ENCODE measurements at places on chromosomes 12 and 14.

GRCh38 chr12:50441763-50442162 is 41.1 kb downstream of the LARP4 start:
- DNase-seq, result peak; percentile 13

DNA sequence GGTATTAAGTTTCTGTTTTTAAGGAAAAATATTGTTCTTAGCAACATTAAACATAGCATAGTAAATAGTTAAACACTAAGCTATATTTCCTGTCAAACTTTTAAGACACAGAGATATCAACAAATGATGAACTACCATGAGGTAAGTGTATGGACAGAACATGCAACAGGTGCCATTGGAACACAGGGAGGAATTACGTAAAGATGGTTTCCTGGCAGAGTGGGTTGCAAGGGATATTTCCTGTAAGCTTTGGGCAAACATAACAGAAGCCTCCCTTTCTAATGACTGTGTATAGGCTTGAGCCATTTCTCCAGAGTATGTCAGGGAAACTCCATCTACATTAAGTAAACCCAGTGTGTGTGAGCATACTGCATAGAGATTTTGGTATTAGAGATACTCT is 31.7 kb upstream of the HELB start:
- no peak for DNase-seq

DNA sequence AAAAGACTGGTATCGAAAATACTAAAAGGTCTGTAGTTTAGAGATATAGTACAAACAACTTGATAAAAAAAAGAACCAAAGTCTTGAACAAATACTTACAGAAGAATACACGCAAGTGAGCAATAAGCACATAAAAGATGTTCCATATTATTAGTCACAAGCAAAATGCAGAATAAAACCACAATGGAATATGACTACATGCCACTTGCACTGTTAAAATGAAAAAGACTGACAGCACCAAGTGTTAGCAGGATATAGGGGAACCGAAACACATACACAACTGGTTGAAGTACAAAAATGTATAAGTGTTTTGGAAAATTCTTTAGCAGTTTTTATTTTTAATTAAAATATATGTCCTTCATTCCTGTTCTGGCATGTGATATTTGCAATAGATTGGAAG is 3.6 kb downstream of the CLEC2A start:
- no peak for DNase-seq

- no peak for DNase-seq
Observed at GRCh38 chr14:55518391-55518790, 61.6 kb upstream of the KTN1 start.

- DNase-seq, result no peak
Observed at GRCh38 chr12:53120685-53121525, 17.6 kb downstream of the SOAT2 start.

GRCh38 chr12:27619308-27619707 is 76.9 kb upstream of the REP15 start:
- DNase-seq, result no peak

DNA sequence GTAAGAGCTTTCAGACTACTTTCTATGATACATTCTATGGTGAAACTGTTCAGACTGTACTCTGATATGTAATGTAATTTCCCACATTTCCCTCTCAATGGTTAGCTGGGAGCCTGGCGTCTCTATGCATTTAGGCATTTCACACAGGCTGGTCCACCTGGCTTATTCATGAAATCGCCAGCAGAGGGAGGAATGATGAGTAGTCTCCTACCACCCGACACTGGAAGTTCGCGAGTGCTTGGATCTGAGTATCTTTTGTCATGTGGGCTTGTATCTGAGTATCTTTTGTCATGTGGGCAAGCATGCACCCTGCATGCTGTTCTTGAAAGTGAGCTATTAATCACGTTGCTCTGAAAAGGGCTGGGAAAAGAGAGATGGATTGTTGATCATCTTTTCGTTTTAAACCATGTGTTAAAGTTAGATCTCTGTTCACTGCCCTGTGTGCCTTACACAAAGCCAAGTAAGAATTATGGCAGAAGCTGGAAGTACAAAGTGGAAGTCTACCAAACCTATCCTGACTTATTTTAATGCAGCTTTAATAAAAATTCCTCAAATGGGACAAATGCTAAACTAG is 235.0 kb downstream of the ATP23 start:
- peak; percentile 9 for DNase-seq

GRCh38 chr12:121915841-121916321 is 2.5 kb upstream of the CFAP251 start:
- no peak for DNase-seq

DNA sequence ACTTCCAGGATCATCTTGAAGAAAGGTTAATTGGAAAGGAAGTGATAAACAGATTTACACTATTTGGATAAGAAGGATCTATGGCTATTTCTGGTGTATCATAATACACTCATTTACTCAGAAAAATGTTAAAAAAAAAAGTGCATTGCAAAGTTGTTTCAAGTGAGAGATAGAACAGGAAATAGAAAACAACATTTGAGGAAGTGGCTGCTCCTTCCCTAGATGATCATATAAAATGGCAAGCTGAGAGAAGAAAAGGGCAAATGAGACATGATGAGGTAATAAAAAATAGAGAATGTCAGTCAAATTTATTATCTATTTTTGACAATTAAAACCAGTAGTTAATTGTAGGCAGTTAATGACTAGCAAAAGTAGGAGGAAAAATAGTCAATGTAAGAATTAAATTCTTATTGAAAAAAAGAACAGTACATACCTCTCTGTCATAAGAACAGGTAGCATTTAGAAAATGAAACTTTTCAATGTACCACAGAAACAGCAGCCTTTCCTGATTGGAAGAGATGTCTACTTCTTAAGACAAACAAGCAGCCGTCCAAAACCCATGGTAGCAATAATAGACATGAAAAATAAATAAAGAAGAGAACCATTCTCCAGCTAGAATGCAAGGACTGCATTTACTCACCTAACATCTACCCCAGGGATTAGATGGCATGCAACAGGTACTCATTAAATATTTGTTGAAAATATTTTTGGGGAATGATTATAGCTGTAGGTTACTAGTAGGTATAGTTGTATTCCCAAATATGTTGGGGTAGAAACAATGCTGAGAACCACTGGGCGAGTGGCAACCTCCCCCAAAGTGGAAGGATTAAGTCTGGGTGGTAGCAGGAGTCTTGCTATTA is 63.9 kb upstream of the GRIP1 start:
- DNase-seq, result no peak

DNA sequence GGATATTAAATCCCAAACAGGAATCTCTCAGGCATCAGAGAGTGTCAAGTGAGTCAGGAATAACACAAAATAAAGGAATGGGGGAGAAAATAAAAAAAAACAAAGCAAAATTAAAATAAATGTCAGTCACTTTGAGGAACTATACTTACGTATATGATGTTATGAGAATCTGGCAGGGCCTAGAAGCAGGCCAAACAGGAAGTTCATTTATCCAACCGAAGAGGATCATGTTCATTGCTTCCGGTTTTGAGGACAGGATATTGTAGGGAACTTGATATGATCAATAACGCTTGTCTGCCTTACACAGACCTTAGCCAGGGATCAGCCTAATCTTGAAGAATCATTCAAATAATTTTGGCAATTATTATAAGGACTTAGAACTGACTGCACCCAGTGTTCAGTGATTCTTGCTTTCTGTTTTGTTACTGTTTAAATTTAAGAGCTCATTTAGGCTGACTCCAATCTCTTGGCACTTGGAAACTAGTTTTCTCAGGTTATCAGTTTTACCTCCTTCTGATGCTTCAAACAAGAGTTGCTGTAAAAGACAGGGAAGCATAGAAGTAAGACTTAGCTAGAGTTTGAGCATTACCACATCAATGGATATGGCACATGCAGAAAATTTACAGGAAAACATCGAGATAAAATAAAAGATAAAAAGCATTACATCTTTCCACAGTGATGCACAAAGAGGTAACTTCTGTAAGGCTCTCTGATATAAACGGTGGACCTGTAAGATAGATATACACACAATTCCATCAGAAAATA is 53.4 kb downstream of the ZFC3H1 start:
- no peak for DNase-seq

DNA sequence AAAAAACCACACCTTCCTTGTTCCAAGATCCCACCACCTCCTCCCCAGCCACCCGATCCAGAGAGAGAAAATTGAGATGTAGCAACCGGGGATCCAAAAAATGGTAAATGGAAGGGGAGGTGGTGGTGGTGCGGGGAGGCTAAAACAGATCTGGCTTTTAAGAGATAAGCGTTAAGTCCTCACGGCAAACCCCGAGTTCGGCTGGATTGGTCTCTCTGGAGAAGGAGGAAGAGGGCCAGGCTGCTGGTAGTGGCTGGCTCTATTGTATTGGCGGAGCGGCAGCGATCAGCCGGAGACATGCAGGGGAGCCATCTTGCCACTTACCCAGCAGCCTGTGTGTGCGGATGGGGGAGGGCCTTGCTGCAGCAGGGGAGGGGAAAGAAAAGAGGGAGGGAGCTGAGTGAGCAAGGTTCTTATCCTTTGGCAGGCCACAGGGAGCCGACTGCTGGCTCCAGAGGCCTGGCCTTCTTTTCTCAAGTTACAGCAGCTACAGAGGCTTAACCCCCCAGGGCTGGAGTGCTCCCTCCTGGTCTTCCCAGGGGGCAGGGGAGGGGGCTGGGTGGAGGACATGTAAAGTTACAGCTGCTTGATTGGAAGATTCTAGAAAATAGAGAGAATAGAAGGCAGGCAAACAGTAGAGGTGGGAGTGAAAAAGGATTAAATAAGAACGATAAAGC is 14.1 kb upstream of the CDH24 start:
- peak; percentile 84 for DNase-seq

DNA sequence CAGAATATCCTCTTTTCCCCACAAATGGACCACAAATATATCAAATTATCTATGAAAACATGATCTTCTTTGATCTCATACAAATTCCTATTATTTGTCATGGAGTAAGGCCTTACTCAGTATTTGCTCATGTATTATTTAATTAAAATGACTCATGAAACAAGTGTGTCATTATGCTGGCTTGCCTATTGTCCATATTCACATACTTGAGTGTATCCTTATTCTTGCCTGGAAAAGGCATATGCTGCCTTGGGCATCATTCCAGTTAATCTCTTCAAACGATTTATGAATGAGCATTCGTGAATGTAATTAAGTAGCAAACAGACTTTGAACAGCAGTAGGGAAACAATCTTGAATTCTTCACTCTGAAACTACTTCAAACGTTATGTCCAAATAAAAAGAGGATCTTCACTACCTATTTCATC is 22.6 kb upstream of the SNRPF start:
- DNase-seq, result no peak

DNA sequence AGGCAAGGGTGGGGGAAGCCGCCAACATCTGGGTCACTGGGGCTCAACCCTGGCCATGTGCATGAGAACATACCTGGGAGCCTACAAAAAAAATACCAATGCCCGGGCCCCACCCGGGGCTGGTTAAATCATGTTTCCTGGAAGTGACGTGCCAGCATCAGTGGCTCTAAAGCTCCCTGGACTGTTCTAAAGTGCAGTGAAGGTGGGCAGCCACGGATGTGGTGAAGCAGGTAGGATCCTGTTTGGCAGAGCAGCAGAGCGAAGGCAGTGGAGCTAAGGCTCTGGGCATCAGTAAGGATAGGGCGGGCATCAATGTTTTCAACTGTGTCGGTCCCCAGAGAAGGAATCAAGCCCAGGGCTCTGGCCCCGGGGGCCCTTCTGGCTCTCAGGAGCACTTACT is 525 bp upstream of the GPR68 start:
- no peak for DNase-seq

DNA sequence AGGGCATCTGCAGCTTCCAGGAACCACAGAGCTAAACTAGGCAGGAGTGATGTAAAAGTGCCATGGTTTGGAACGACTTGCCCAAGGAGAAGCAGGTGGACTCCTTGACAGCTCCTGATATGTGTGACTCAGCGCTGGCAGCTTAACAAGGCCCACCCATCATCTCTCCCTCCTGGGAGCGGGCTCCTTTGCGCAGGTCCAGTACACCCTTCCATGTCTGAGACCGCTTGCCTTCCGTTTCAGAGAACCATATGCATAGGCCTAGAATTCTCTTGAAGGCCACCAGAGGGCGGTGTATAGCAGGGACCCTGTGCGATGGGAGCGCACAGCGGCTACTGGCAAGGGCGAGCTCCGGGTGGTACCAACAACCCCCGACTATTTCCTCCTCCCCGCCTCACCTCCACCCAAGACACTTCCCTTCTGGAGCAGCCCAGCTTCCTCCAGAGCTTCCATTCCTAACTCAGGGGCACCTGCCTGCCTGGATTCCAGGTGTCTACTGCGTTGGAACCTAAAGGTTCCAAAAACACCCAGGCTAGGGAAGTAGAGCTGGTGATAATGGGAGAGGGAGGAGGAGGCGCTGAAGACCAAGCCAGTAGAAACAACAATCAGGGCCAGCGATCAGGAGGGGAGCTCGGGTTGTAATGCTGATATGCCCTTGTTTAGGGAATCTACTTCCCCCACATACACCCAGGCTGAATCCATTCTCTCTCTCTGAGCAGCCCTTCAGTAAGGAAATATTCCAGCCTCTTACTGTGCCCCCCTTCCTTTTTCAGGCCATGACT is 6.3 kb downstream of the DHH start:
- DNase-seq, result peak; percentile 77

- no peak for DNase-seq
Observed at GRCh38 chr12:91974541-91975085, 171.0 kb downstream of the BTG1 start.

DNA sequence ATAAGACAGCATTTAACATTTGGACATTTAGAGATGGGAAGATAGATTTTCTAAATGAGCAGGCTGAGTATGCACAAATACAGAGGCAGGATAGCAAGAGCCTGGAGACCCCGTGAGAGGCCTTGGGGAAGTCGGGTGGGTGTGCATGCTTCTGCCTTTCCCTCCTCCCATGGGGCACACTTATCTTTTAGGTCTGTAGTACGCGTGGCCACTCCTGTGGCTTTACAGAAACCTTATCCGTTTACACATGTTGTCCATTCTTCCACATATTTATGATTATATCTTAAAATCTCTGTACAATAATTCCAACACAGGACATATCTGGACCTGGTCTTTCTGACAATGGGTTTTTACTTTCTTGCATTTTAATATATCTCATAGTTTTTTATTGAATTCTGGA is 33.6 kb downstream of the GYS2 start:
- no peak for DNase-seq

DNA sequence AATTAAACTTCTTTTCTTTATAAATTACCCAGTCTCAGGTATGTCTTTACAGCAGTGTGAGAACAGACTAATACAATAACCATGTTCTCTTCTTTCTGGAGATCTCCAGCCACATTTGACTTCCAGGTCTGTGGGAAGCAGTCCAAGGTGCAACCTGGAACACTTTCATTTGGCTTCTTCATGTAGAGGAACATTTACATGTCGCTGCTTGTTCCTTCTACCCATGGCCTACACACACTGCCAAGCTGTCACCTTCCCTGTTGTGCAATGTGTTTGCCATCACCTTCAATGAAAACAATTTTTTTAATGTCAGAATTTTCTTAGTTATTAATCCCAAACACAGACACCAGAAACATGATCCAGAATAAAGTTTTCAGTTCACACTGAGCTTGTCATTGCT is 104.7 kb downstream of the PRKCH start:
- DNase-seq, result no peak

All from gastrocnemius medialis (tissue), 4 donors.